ENCODE measurements at places on chromosomes 16 and 17.

DNA sequence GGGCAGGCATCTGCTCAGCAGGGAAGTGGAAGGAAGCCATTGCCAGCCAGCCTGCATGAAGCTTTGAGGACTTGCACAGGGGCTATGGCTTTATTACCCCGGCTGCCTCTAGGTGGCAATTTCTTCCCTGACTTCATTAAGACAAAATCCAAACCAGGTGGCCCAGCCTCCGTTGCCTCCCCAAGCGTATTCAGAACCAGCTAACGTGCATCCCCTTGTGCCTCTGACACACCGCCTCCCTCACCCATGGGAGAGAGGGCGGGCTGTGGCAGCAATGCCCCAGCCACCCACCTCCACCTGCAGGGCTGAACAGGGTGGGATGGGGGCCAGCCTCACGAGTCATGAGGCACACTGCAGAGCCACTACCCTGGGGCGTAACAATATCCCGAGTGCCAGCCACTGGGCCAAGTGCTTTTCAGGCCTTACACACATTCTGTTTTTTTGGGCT is 6.8 kb downstream of the KIFC3 start:
- peak; percentile 37 for DNase-seq

GRCh38 chr16:14041164-14041563 is 30.0 kb upstream of the MRTFB start:
- no peak for DNase-seq

GRCh38 chr17:76667786-76668453 is 24.4 kb upstream of the ST6GALNAC1 start:
- no peak for DNase-seq

GRCh38 chr16:1998360-1998835 is 8.6 kb downstream of the SYNGR3 start:
- no peak for DNase-seq

DNA sequence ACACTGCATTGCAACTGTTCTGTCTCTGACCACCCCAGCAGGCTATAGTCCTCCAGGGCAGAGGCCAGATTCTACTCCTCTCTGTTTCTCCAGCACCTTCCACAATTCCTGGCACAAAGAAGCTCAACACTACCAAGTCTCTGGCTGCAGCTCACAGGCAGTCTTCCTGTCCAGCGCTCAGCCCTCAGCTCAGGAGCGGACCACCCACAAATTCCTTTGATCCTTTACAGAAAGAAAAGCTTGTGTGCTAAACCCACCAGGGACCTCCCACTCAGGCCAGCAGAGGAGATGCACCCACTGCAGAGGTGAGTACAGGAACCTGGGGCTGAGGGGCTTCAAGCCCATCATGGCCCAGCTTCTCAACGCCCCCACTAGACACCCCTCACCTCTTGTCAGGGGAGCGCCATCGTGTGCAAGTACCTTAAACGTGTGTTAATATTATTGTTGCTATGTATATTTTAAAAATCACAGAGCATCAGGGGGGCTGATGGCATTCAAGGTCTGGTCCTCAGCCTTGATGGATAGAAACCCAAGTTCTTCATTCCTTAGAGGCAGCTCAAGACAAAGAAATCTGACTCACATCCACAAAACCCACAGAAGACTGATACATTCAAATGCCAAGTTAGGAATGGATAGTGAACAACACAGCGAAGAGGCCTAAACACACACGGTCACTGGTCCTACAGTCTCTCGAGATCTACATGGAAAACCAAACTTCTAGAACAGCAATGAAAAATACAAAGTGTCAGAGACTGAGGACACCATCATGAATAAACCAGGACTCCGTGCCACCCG is 8.4 kb downstream of the HSDL1 start:
- DNase-seq = no peak

DNA sequence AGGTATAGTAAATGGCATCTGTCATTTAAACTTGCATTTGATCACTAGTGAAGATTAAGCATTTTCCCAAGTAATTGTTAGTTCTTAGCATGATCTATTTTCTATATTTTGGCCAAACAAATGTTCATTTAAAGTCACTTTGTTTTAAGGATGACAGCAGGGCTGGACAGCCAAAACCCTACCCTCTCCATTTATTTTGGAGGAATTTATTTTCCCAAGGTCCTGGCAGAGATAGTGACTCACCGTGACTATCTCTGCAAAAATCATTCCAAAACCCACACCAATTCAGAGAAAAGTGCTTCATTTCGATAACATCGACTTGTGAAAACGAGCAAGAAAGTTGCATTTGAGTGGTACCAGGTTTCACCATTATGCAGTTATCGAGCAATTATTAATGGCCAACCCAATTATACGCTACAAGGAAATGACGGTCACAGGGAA is 665 bp upstream of the AKAP1 start:
- DNase-seq = no peak

GRCh38 chr16:31202414-31203375 is at the start of gene PYCARD:
TSS of gene PYCARD (minus strand) at chr16:31202760. CDS start at chr16:31202690, 70 bp downstream.
- DNase-seq = no peak

GRCh38 chr17:31570951-31571892 is 179.7 kb downstream of the RAB11FIP4 start:
- no peak for DNase-seq

DNA sequence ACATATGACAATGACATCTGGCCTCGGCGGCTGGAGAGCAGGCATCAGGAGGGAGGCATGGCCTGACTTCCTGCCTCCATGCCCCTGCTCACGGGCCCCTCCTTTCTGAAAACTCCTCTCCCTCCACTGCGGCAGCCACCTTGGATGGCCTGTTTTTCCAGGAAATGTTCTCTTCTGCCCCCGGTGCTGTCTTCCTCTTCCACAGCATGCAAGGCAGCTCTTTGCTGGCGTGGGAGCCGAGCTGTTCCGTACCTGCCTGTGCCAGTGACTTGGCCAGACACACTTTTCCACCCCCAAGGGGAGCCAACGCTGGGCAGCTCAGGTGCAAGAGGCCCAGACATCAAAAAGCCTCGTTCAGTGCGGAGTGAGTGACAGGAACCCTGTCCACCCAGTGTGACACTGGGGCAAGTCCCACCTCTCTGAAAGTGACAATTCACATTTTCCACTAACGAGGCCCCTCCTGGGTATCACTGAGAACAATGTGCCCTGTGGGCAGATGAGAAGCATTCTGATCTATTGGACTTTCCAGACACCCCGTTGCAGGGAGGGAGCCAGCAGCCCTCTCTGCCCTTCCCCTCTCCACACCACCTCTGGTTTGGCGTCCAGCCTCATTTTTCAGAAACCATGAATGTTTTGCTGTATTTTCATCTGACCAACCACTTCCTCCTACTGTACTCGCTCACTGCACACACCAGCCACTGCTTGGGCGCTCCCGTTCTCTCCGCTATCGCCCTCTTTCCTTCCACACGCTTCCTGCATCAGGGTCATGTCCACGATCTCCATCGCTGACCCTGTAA is 31.2 kb downstream of the NSMCE1 start:
- peak; percentile 75 for DNase-seq

GRCh38 chr17:19672009-19672750 is 23.6 kb downstream of the ALDH3A2 start:
- DNase-seq = no peak

DNA sequence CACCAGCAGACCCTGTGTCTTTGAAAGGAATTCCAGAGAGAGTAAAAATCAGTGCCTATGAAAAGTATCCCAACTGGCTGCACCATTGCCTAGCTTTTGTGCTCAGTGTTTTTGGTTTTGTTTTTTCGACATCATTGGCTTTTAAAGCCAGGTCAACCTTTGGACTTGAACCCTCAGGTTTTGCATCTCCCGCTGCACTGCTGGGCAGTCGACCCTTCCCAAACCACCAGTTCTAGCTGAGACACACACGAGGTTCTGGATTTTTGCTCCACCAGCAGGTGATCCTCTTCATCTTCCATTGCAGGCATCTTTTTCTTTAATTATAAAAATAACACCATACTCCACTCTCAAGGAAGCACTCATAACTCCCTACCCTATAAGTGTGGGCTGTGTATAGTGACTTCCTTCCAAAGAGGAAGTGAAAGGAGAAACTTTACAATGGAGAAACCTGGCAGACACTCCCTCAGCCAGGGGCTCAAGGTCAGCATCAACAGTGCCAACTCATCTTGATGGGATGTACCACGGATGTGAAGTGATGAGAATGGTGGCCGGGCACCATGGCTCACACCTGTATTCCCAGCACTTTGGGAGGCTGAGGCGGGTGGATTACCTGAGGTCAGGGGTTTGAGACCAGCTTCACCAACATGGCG is 57.8 kb downstream of the BMERB1 start:
- no peak for DNase-seq

DNA sequence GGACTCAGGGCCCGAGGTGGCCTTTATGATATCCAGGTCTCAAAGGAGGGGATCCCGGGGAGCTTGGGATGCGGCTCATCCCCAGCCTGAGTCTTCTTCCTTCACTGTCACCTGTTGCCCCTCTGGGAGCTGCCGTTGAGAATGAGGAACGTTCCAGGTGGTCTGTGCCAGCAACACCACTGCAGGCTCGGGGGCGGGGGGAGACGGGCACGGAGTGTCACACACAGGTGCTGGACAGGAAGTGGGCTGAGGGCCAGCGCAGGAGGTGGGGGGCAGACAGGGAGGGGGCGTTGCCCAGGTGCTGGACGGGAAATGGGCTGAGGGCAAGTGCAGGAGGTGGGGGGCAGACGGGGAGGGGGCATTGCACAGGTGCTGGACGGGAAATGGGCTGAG is 28.2 kb downstream of the METRNL start:
- no peak for DNase-seq

DNA sequence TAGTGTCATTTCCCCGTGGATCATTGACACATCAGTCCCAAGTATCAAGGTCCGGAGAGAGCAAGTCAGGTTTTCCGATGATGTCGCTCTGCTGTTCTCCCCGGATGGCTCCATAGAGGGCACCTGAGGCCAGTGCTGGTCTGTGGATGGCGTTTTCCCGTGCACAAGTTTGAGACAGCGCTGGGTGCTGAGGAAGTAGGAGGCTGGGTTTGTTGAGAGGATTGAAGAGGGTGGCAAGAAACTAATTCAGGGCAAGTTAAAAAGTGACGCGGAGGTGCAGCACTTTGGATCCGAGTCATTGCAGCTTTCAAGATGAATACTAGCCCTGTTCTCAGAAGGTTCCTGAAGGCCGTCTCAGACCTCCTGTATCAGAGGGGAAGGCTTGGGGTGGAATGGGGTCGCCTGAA is 7.7 kb downstream of the NUBP1 start:
- DNase-seq = no peak

DNA sequence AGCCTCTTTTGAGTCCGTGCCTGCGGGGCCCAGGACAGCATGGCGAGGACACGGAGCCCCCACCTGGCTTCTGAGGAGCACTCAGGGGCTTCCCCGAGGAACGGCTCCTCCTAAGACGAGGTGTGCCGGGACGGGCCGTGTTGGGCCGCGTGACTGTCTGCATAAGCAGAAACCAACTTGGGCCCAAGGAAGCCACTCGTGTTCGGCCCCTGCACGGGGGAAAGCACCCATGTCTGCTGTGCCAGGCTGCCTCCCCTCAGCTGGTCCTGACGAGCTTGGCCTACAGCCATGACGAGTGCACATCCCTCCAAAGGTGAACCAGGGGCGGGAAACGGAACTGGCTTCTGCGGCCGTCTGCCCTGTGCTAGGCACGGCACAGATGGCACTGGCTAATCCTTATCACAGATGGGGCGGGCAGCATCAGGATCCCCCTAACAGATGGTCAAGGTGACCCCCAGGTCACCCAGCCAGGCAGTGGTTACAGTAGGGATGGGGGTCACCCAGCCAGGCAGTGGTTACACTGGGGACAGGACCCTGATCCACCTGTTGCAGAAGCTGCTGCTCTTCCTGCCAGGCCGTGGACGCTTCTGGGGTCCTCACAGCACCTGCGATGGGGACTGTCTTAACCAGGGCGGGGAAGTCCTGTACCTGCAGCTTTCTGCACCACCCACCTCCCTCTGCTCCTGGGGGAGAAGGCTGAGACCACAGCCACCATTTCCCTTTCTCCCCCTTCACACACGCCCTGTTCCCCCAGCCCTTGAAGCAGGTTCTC is 25.6 kb downstream of the MRM3 start:
- no peak for DNase-seq

- DNase-seq = no peak
Measured at GRCh38 chr16:80896776-80897175, 92.4 kb upstream of the CDYL2 start.

DNA sequence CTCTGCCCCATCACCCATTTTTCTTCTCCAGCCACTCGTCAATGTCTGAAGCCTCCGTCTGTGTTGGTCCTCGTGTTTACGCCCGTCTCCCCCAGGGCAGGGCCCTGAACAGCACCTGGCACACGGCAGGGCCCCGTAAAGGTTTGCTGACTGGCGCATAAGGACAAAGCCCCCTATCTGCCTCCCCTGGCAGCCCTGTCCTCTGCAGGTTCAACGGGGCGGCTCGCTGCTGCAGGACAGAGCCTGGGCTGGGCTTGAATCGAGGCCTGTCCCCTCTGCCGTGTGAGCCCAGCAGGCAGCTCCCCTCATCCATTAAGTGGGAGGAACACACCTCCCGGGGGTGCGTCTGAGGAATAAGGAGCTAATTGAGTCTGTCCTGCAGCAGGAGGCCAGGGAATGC is 46.1 kb upstream of the PABPN1L start:
- DNase-seq = no peak

- no peak for DNase-seq
Measured at GRCh38 chr17:38510421-38511149, 82.3 kb downstream of the ARHGAP23 start.
